ENCODE measurements at places on chromosomes 13 and 19.

GRCh38 chr13:22506096-22506691, 674.6 kb upstream of the SGCG start:
- no peak for DNase-seq

DNA sequence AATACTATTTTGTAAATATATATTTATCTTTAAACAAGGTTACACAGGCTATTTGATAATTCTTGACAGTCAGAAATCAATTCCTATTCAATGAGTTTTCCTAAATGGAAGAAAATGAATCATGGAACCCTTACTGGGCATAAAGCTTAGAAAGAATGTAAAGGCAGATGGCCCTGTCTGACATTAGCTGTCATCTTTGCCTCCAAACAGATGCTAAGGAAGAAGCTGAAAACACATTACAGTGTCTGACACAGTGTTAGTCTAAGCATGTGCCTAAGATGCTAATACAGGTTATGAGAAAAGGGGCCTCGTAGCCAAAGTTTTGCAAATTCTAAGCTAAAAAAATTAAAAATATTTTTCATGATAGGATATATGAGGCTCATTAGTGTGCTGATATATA, 112.8 kb downstream of the ITGBL1 start:
- DNase-seq, result no peak

DNA sequence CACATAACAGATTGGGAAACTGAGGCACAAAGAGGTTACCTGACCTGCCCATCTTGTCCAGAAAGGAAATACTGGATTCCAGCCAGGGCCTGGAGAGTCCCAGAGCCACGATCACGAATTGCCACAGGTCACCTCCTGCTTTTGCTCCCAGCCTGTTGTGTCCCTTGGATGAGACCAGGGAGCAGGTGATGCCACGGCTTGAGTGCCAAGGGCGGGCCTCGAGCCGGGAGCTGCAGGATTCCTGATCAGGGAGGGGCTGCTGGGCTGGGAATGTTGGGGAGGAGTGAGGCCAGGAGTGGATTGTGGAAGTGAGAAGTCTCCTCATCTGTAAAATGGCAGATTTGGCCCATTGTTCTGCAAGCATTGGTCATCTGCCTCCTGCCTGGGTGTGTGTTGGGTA, 29.4 kb downstream of the DNM2 start:
- no peak for DNase-seq

DNA sequence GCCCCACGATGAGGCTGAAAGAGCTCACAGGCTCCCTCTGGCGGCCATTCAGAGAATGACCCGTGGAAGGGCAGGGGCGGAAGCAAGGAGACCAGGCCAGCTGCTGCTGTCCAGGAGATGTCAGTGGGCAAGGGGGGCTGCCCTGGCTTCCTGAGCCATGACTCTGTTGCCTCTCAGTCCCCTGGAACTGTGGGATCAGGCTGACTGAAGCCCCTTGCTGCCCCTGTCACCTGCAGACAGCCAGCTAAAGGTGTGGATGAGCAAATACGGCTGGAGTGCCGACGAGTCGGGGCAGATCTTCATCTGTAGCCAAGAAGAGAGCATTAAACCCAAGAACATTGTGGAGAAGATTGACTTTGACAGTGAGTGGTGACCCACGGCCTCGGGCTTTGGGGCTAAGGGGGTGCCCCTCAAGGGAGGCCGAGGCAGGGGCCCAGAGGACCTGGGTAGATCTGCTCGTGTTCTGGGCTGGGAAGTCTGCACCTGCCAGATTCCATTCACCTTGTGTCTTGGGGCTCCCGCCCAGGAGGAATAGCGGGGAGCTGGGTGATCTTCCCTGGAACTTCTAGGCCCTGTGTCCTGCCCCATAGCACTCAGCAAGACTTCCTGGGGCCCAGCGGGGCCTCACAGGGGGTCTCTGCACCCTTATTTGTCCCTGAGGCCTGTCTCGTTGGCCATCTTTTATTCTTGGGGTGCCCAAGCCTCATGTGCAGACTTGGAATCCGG, 12.5 kb upstream of the ACTN4 start:
- DNase-seq, result peak; percentile 48

DNA sequence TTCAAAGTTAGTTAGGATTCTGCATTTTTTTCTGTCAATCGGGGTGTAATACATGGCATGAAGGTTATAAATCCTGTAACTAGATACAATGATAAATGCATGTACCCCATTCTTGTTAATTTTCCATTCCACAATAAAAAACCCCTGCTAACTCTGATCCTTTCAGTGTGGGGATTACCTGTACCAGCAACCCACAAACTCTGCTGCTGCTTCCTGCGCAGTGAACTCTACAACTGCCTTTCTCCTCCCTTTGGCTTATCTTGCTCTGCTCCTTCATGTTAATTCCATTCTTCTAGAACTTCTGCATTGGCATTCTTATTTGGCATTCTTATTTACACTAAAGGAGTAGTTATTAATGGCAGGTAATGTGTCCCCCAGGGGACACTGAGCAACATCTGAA, 273.1 kb downstream of the KLF12 start:
- no peak for DNase-seq

DNA sequence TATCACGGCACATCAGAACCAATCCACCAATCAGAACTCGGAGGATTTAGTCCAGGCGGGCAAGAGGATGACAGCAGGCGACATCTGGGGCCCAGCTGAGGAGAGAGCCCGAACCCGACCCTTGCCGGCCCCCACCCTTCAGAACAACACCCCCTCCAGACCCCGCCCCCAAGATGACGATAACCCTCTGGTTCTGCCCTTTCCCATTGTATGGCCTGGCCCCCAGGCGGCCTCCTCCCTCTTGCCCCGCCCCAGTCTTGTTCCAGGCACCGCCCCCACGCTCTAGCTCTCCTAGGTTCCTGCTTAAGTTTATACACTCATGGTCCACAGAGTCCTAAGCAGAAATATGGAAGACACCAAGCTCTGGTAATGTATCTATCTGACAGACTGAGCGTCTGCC, 2.8 kb upstream of the ZNF83 start:
- DNase-seq, result no peak

Measured in stimulated activated CD4-positive, alpha-beta T cell treated with anti-CD3 and anti-CD28 coated beads, Interleukin-4, amount 100 ng/mL, for 48 hours (primary cell).